GM23338 (cell line): ENCODE measurements at places on chromosomes 7 and 10.

GRCh38 chr10:132710036-132710686 is 75.8 kb downstream of the NKX6-2 start:
- no peak for DNase-seq

DNA sequence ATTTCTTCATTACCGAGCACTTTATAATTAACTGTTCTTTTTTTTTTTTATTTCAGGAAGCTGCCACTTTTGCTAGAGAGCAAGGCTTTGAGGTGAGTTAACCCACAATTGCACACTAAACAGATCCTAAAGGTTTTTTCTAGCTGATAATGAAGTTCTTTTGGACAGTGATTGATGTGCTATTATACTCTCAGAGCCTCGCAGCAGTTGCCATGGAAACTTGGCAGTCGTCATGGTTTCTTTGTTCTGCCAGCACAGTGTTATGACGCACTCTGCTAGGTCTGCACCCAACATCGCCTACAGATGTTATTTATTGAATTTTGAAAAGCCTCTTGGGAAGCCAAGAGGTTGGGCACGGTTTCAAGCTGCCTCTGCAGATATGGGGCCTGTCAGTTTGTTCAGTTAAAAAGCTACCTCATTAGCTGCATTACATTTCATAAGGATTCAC is 237.2 kb upstream of the KAT6B start:
- DNase-seq = peak; percentile 48

- no peak for DNase-seq
Measured at GRCh38 chr7:126103582-126103981, 1149.2 kb downstream of the GRM8 start.

GRCh38 chr10:120181154-120181553 is 275.9 kb upstream of the PLPP4 start:
- DNase-seq = peak; percentile 11

GRCh38 chr7:103063895-103064294 is 10.7 kb downstream of the FBXL13 start:
- DNase-seq = peak; percentile 57

GRCh38 chr10:7788639-7789286 is 786 bp downstream of the ATP5F1C start:
- DNase-seq = peak; percentile 8

GRCh38 chr10:80407812-80408241 is 524 bp upstream of the PRXL2A start:
- peak; percentile 47 for DNase-seq
